ENCODE measurements at places on chromosomes 4 and X.

GRCh38 chrX:37763400-37763799 is 16.5 kb upstream of the CYBB start:
- DNase-seq, result no peak

- DNase-seq, result no peak
Measured at GRCh38 chr4:186770481-186771175, 47.0 kb upstream of the FAT1 start.

DNA sequence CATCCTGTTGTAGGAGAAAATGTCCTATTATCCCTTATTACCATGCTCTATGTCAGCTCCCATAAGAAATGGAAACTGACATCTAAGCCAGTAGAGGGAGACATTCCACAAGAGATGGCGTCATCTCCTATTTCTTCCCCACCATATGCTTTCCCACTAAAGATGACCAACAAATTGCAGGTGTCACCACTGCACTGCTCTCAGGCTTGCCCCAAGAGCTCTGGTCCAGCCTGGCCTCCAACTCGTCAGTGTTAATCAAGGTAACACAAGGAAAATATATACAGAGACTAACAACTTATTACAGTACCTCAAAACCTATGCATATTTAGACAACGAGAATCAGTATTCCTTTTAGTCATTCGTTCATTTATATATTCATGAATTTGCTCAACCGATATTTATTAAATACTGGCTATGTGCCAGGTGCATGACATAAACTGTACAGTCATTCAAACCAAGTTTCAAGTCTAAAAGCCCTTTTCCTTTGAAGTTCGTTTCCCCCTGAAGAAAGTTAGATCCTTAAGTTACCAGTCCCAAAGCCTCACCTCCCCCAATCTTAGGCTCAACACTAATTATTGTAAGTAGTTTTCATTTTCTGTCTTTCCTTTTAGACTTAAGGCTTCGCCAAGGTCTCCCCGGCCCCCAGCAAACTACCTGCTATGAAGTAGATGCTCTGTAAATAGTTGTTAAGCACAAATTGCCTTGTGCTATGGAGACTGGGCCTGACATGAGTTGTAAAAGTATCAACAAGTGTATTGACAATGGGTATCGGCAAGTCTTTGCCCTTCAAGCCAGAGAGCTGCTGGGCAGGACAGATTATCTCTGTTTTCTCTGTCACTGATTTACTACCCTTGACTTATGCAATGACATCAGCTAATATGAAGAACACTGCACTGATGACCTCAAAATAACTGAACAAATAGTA is 3.1 kb upstream of the FGB start:
- no peak for DNase-seq

GRCh38 chr4:81698538-81699296 is 227.0 kb upstream of the RASGEF1B start:
- no peak for DNase-seq

- no peak for DNase-seq
Measured at GRCh38 chrX:20412871-20413486, 146.3 kb upstream of the RPS6KA3 start.

GRCh38 chr4:93184053-93184452 is 644.5 kb upstream of the ATOH1 start:
- DNase-seq, result no peak

DNA sequence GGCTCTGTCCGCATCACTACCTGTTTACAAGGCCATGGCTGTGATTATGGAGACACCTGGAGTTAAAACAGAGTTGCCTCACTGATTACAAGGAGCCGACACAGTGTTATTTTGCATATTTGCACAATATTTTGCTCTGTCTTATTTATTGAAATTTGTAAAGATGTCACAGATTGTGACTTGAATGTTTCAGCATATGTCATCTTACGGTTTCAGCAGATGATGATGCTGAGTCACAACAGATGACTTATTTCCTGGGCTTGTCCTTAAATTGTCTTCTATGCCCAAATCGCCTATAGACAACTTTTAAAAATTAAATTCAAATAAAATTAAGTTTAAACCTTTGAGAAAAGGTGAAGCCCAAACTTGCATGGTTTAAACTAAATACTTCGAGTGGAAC is 87.1 kb upstream of the INPP4B start:
- DNase-seq, result no peak

DNA sequence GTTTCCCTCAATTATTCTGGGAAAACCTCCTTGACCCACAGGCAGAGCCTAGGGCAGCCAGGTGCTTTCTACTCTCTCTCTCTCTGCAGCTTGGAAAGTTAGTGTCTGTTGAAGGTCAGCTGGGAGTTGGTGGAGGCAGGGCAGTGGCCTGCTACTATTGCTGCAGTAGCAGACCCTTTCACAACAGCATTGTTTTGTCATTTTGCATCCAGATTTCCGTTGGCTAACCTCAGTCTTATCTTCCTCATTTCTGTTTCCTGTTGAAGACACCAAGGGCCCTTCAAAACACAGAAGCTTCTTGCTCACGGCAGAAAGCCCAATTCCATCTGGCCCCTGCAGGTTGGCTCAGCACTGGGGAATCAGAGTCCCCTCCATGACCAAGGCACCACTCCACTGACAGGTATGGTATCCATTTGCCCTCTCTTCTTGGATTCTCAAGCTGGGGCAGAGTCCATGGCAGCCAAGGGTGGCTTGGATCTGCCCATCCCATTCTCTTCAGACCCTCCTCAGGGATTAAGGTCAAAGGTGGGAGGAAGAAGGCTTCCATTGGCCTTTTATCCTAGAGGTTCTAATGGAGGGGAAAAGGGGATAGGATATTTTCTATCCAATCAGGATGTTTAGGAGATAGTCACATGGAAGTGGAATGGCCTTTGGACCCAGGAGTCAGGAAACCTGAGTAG is 24.6 kb downstream of the VSIG4 start:
- no peak for DNase-seq

DNA sequence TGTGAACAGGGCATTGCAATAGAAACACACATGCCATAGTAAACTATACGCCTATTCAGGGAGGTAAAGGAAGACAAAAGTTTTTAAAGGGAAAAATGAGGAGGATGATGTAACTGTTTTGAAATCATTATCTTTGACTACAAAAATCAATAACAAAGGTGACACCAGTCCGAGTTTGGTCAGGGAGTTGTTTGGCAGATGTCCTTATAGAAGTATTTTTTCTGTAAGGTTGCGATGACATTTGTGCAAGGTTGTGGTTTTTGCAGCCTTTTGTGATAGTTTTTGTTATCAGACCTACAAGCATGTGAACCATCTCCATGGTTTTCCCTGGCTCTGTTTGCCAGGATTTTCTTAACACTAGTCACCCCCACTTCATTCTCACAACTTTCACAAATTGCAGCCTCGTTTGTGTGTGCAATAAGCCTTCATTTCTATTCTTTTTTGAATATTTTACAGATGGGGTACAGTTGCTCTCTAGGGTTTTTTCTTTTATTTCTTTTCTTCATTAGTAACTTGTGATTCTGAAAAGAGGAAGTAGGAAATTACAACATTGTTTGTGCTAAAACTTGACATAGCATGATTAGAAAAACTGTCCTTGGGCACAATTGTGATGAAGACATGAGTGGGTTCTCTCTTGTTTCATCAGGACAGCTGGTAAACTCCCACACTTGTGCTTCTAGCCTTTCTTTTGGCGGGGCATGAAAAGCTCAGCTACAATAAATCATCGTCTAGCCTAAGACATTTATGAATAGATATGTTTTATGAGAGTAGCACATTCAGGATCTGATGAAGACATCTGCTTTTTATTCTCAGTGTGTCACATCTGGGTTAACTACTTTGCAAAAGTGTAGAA is 60.2 kb upstream of the PNPLA4 start:
- no peak for DNase-seq

DNA sequence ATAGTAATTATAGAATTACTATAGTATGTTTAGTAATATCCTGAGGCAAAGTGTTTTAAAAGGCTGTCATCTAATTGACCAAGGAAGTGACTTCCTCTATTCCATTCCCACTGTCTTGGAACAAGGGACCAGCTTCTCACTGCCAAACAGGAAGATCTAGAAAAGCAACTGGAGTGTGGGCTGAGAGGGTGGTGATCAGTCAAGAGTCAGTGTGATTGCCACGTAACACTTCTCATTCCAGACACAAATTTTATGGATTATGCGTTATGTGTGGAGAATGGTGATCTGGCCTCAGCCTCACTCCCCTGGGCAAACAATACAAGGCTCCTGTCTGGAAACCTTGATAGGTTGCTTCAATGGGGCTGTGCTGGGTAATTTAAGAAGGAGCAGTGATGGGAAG is 60.0 kb downstream of the RRAGB start:
- no peak for DNase-seq

DNA sequence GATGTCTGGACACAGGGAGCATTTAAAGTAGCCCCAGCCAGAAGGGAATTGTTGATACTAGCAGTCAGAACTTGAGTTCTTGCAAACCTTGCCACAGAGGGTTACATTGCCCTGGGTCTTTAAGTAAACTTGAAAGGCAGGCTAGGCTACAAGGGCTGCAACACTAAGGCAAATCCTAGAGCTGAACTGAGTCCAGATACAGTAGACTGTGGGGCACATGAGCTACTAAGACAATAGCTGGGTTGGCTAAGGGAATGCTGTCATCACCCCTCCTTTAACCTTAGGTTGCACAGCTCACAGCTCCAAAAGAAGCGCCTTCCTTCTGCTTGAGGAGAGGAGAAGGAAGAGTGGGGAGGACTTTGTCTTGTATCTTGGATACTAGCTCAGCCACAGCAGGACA is 35.6 kb downstream of the SH3BGRL start:
- no peak for DNase-seq

DNA sequence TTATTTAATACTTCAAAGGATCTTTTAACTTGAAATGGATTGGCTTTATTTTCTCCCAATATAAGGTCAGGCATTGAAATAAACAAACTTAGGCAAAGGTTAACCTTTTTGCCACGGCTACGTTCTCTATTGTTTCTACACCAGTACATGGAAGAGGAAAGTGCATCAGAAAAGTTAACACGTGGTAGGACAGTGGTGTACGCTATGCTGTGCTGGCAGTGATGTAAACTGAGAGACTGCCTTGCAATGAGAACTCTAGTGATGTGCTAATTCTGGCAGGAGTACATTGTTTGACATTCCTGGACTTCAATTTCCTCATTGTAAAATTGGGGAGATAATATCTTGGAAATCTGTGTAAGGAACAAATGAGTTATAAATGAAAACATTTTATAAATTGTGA is 208.2 kb downstream of the TMA16 start:
- DNase-seq, result no peak

DNA sequence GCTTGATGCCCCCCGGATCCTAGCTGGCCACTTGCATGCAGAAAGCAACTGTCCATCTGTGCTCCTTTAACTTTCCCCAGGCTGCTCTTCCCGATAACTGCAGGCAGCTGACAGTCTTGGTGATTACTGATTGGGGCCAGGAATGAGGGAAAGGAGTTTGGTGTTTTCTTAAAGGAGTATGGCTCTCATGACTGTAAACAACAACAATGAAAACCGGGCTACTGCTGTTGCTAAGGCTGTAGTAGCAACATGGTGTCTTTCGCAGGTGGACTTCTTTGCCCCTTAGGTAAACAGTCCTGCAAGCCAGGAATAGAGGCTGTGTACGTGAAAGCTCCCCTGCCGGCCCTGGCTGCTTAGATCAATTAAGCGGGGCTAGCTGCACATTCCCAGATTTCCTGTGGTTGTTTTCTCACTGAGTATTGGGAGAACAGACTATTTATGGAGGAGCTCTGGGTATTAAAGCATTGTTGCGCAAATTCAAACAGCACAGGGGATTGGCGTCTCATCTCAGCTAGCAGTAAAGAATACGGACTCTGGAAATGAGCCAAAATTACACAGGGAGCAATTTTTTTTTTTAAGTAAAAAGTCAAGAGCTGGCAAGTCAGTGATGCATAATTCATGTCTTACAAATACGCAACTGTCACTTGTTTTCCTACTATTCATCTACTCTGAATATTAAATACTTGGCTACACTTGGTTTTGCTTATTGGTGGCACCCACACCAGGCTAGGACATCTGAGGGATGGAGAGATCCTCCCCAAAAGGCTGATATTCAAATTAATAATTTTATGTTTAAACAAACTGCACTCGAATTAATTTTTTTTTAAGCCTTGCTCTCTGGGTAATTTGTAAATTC is 61.6 kb upstream of the NAP1L5 start:
- DNase-seq, result no peak

DNA sequence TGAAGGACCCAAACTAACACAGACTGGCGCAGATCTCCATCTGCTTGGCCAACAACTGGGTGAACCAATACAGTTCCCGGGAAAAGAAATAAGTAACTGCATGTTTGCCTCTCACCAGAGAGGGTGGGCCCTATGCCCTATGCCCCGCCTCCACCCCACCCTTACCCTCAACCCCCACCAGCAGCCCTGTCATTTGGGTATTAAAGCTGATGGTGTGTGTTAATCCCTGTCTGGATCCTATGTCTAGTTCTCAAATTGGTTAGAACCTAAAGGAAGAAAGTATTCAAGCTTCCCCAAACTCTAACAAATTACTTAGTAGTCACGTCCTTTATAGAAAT is 19.0 kb downstream of the SMPX start:
- no peak for DNase-seq

DNA sequence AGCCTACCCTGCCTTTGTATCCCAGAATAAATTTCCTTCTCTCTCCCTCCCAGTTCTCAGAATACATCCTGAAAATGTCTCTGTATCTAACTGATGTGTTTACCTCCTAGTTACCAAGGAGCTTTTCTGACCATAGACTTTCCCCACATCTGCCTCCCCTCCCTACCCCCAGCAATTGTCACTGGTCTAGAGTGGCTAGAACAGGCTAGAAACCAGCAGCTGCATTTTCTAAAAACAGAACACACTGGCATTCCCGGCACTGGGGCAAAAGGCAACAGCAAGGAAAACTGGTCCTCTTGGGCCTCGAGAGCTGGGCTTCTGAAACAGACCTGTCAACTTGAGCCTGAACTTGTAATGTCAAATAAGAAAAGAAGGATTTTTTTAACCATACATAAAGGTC is 16.4 kb downstream of the TASL start:
- no peak for DNase-seq

DNA sequence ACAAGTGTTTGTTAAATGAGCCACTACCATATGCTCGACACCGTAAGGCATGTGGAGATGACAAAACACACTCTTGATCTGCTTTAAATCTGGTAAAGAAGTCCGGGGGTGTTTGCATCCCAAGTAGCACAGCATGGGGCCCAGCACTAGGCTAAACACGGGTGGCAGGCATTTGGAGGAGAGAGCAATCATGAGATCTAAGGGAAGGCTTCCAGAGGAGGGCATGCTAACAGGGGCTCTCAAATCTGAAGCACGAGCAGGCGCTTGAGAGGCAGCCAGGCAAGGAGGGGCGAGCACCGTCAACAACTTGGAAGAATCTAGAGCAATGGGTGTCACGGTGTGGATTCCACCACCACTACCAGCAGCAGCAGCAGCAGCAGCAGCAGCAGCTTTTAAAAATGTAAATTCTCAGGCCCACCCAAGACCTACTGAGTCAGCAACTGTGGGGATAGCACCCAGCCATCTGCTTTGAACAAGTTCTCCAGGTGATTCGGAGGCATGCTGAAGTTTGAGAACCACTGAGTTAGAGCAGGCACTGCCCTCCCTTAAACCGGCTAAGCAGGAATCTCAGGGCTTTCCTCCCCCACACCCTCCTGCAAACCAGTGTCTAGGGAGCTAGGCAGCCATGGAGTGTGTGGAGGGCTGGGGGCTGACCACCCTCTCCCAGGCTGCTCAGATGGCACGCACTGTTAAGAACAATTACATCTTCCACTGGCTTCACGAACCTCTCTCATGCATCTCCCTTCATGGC is 70.2 kb upstream of the MAP3K15 start:
- no peak for DNase-seq
